ENCODE measurements at places on chromosomes 2 and 18.

DNA sequence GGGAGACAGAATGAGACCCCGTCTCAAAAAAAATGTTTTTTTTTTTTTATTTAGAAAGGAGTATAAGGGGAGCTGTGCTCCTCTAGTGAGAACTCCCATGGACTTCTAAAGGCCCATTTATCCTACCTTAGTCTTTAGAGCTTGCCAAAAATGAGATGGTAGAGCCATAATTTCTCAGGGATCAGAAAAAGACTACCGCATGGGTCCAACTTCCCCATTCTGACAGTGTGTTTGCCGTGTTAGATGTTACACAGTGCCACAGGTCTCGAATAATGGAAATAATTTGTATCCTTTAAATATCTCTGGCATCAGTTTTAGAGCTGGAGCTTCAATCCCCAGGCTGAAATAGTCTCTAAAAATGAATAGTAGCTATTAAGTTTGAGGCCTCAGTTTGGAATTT is 6.0 kb upstream of the SLC39A10 start:
- DNase-seq: no peak

- no peak for DNase-seq
Observed at GRCh38 chr2:127454595-127455565, 36.7 kb downstream of the PROC start.

DNA sequence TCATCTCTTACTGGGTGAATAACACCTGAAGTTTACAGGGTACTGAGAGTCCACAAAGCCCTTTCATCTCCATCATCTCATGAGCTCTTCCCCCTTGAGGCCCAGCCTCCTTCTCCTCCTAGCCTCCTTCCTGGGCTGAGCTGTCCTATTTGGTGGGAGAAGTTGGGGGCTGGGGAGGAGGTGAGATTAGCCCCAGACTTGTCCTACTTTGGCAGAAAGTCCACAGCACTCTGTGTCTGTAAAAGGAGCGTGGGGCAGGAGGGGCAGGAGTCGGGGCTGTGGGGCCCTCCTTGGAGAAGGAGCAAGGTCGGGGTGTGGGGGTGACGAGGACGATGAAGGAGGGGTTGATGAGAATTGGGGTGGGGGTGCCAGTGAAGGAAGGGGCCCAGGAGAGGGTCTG is 10.0 kb upstream of the DES start:
- no peak for DNase-seq

DNA sequence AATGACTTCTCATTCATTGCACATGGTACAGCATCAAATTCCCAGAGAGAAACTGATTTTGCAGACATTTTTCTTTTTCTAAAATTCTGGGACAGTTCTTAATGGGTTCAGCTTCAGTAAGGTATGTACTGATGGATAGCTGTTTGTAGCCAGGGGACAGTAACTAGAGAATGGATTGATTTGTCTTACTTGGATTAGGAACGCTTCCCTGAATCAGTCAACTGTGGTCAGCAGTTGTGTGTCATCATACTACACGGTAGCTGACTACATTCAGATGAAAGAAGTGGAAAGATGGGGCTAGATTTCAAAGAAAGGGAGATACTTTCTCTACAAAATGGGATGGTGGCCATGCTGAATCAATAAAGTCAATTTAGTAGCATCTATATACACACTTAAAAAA is 431.4 kb downstream of the GRB14 start:
- no peak for DNase-seq

DNA sequence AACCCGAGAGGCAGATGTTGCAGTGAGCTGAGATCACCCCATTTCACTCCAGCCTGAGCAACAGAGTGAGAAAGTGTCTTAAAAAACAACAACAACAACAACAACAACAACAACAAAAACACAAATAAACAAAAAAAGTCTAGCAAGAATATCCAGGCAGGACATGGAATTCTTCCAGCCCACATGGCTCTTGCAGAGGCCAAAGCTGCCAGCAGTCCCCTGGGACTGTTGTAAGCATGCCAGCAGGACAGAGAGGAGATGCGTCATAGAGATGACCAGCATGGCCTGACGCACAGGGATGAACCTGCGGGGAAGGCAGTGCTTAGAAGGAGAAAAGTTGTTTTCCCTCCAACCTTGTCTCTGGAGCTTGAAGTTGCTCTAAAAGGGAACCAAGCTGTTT is 182.3 kb upstream of the PGAP1 start:
- DNase-seq: no peak

- DNase-seq: no peak
Observed at GRCh38 chr2:240934701-240935102, 28.6 kb downstream of the CROCC2 start.

DNA sequence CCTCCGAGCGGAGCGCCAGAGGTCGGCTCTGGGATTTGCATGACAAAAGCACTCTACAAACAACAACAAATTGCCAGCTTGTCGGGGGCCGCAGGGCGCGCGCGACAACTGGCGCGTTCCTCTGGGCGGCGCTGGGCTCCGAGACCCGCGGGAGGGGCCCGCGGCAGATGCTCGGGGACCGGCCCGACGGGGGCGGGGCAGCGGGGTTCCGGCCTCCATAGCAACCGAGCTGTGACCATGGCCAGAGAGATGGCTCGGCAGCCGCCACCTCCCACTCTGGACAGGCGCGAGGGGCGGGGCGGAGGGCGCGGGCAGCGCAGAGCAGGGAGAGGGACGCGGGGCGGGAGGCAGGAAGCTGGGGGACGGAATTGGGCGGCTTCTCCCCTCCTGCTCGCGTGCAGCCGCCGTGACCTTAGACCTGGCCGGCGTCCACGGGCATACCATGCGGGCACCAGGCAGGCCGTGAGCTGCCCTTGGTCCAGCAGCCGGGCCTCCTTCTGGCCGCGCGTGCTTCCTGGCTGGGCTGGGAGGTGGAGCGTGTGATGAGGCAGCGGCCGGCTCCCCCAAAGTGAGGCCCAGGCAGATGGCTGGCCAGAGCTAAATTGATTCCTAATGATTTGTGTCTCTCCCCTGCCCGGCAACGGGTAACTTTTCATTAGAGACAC is 171.5 kb downstream of the CELF4 start:
- DNase-seq: no peak

- DNase-seq: no peak
Observed at GRCh38 chr18:23266717-23267446, 131.6 kb downstream of the CABLES1 start.

- DNase-seq: no peak
Observed at GRCh38 chr2:218448934-218449333, 30.0 kb downstream of the VIL1 start.

DNA sequence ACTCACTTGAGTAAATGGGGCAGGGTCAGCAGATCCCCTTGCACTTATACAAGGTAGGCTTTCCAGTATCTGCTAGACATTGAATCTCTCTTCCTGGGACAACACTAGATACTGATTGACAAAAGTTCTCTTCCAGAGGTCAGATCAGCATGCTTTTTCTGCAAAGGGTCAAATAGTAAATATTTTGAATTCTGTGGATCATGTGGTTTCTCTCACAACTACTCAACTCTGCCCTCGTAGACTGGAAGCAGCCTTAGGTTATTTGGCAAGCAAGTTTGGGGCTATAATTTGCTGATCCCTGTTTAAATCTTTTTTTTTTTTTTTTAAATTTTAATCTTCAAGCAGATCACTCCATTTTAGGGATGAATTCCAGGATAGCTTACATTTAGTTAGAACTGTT is 17.4 kb upstream of the NABP1 start:
- DNase-seq: no peak

- no peak for DNase-seq
Observed at GRCh38 chr2:26521054-26521912, 43.4 kb upstream of the OTOF start.

DNA sequence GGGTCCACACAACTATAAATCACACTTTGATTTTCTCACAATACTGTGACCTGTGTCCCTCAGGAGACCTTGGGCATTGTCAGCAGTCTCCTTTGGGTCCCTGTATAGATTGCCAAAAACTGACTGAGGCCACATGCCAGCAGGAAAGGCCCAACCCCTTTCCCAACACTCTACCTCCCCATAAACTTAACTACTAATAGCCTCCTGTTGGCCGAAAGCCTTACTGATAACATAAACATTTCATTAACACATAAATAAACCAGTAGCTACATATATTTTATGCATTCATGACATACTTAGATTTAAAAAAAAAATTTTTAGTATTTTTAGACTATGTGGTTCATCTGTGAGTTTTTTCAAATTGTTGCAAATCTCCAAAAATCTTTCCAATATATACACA is 153.5 kb downstream of the ARL4C start:
- DNase-seq: no peak

Measured in effector memory CD4-positive, alpha-beta T cell (primary cell).